Activated CD8-positive, alpha-beta memory T cell treated with anti-CD3 and anti-CD28 coated beads, Interleukin-2, amount 10 ng/mL, durations not matched to agents 7 days and 5 days (primary cell): ENCODE measurements at places on chromosomes 13 and 19. TPM values are rescaled to one million over a fixed set of nuclear protein-coding genes. Genes with fewer than 3 reads are reported as not detected.

The OR10H1 gene
- not detected for total RNA-seq

The CASP14 gene
- total RNA-seq = not detected

The ZNF837 gene
- total RNA-seq = 1.2 TPM

The EBI3 gene
- 14.7 TPM for total RNA-seq

The FGF22 gene
- not detected for total RNA-seq

DNA sequence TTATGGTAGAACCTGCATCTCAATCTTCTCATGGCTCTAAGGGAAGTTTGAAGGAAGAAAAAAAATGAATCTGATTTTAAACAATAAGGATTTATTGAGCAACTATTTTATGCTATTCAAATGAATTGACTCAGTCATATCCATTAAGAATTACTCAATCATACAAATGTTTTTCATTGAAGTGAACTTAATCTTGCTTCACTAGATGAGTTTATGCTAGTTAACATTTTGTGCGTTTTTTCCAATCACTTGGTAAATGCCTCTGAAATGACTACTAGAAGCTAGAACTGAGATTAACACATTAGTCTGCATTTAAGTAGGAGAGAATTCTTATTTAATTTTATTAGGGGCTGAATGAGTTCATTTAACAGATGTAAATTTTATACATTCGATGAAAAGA is 25.2 kb downstream of the RXFP2 start:
- no peaks in the 10 kb centered on the region for H3K36me3 ChIP-seq
- H3K4me3 ChIP-seq = no peak overlapping the region
- H3K27me3 ChIP-seq = peaks cover 3% of the 10 kb centered on the region
- no peaks in the 10 kb centered on the region for H3K4me1 ChIP-seq
- no peak overlapping the region for H3K27ac ChIP-seq

GRCh38 chr13:76029088-76029487 is 393.0 kb downstream of the LMO7 start:
- no peak overlapping the region for H3K4me3 ChIP-seq
- no peak overlapping the region for H3K27ac ChIP-seq
- DNase-seq = no peak

GRCh38 chr19:45766296-45766868 is 2.7 kb downstream of the SIX5 start:
- no peak for DNase-seq
- H3K36me3 ChIP-seq = no peaks in the 10 kb centered on the region
- H3K4me1 ChIP-seq = peaks cover 13% of the 10 kb centered on the region
- H3K27ac ChIP-seq = no peak overlapping the region

GRCh38 chr13:46679369-46680120 is 117.4 kb downstream of the ESD start:
- peaks cover 10% of the 10 kb centered on the region for H3K36me3 ChIP-seq
- no peak overlapping the region for H3K27ac ChIP-seq
- H3K27me3 ChIP-seq = no peaks in the 10 kb centered on the region
- H3K4me3 ChIP-seq = no peak overlapping the region
- peak; percentile 74 for DNase-seq
